ENCODE measurements at places on chromosomes 6 and 20.

GRCh38 chr6:150336299-150336698 is 32.5 kb upstream of the IYD start:
- no peak for DNase-seq

- no peak for DNase-seq
These were observed 1567.8 kb upstream of the DEFB115 start for GRCh38 chr20:29689411-29690225.

DNA sequence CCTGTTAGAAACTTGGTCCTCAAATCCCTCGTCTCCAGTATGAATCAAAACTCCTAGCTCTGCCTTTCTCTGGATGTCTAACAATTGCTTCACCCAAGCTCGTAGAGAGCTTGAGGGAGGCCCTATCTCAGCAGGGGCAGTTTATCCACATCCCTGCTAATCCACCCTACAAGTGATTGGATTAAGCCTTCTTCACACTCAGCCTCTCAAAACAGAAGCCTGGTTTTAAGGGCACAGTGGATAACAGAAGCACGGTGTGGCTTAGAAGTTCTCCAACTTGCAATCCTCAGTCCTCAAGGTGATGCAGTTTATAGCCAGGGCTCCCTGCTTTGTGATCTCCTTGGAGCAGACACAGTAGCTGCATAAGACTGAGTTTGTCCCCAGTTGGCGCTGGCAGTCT is 383.9 kb downstream of the KIF16B start:
- DNase-seq = no peak

- DNase-seq = no peak
These were observed 1.2 kb upstream of the PI3 start for GRCh38 chr20:45173522-45173921.

GRCh38 chr20:40997116-40997515 is 31.5 kb upstream of the TOP1 start:
- no peak for DNase-seq

DNA sequence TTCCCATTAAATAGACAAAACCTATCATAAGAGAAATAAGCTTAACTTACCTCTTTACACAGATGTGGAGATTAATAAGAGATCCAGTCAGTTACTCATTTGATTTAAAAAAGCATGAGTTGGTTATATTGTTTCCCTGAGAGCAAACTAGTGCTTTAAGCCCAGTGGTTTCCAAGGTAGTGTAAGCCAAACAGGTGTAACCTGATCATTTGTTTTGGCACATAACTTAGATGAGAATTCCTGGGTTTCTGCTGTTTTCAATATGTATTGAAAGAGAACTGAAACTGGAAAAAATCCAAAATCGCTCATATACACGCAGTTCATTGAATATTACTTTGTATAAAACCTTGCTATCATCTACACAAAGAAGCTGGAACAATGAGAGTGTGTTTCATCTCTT is 30.5 kb upstream of the SMIM8 start:
- no peak for DNase-seq

GRCh38 chr6:2187826-2188225 is 57.6 kb downstream of the GMDS start:
- DNase-seq = no peak

DNA sequence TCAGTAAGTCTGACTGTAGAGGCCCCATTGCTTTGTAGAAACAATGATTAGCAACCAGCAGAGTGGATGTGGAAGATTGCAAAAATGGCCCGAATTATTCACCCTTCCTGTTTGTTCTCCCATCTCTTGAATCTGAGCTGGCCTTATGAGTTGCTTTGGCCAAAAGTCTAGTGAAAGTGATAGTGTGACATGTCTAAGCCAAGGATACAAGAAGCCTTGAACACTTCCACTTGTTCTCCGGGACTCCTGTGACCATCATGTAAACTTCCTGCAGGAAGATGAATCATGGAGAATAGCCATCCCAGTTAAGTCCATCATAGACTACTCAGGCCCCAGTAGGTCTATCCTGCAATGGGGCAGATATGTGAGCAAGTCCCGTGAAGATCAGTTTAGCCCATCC is 252.0 kb upstream of the JAG1 start:
- DNase-seq = no peak

- DNase-seq = no peak
These were observed 63.3 kb downstream of the SLC16A10 start for GRCh38 chr6:111150577-111150976.

- no peak for DNase-seq
These were observed 89.3 kb upstream of the AHI1 start for GRCh38 chr6:135586844-135587243.

- DNase-seq = no peak
These were observed 591 bp downstream of the IDH3B start for GRCh38 chr20:2663364-2663886.

Data from activated CD8-positive, alpha-beta memory T cell treated with anti-CD3 and anti-CD28 coated beads for 4 hours (primary cell).